ENCODE measurements at places on chromosomes 11 and 22.

DNA sequence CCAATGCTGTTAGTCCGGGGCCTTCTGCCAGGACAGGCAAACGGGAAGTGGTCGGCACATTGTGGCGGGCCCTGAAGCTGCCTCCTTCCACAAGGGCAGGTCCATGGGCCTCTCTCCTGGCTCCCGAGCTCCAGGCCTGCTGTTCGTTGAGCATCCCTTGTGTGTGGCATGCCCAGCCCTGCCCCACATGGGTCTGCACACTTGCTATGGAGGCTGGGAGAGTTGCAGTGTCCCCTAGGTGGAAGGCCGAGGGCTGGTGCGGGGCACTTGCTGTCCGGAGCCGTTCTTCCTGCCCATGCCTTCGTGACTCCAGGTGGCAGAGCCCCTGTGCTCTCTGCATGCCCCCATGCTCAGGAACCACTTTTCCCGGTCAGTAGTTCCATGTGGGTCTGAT is 26.0 kb upstream of the DGCR8 start:
- DNase-seq: no peak

DNA sequence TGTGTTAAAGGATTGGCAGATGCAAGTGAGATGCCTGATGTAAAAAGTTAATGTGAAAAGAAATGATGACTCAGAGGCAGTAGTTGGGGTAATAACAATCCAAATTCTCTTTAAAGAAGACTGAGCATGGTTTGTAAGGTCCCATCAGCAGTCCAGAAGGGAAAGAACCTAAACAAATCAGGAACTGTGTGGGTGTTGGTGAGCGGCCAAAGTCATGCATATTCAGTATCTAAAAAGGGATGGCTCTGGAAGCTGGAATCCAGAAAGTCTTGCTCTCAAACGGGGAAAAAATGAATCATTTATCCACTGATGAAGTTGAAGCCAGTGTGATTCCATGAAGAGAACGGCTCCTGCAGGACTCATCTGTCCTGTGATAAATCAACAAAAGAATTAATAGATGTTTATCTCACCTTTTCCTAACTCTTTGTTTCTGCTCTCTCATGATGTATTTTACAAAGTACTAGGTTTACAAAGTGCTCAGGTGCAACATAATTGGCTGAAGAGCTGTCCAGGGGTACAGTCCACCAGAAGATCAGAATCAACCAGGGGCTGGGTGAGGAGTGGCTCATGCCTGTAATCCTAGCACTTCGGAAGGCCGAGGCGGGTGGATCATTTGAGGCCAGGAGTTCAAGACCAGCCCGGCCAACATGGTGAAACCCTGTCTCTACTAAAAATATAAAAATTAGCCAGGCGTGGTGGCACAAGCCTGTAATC is 20.5 kb upstream of the SORL1-AS1 start:
- DNase-seq: no peak

GRCh38 chr11:122304973-122305372 is 189.0 kb upstream of the BLID start:
- DNase-seq: no peak

GRCh38 chr22:36929621-36930020 is 16.2 kb downstream of the CSF2RB start:
- DNase-seq: no peak

DNA sequence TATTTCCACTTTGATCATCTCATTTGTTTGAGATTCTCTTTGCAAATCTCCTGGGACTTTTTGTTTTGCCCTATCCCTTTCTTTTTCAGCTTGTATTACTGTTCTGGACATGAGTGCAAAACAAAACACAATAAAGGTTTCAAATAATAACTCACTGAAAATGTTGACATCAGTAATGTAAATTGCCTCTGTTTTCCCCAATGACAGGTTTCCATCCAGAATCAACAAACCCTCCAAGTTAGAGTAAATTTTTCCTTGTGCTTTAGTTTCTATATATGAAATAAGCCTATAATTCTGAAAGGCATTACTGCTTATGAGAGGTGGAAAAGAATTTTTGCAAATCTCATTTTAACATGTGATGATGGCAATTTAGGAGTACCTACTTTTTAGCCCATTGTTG is 187.0 kb upstream of the ANO3 start:
- no peak for DNase-seq

- no peak for DNase-seq
These were observed 39.4 kb upstream of the NTM start for GRCh38 chr11:131331010-131331409.

- DNase-seq: no peak
These were observed 16.5 kb downstream of the SLC22A12 start for GRCh38 chr11:64607381-64607985.

DNA sequence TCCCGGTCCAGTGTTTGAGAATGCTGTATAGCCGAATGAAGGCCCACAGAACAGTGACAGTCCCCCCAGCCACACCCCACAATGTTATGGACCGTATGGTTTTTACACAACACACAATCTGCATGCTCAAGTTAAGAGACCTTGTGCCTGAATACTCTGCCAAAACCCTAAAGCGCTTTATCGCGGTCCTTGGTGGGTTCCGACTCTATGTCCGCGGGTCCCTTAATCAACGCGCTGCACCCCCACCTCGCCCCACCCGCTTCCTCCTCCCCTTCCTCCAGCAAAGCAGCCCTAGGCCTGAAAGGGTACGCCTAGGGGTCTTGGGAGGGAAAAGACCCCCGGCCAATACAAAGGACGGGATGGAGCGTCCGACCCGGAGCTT is 442 bp downstream of the COPB1 start:
- DNase-seq: no peak

DNA sequence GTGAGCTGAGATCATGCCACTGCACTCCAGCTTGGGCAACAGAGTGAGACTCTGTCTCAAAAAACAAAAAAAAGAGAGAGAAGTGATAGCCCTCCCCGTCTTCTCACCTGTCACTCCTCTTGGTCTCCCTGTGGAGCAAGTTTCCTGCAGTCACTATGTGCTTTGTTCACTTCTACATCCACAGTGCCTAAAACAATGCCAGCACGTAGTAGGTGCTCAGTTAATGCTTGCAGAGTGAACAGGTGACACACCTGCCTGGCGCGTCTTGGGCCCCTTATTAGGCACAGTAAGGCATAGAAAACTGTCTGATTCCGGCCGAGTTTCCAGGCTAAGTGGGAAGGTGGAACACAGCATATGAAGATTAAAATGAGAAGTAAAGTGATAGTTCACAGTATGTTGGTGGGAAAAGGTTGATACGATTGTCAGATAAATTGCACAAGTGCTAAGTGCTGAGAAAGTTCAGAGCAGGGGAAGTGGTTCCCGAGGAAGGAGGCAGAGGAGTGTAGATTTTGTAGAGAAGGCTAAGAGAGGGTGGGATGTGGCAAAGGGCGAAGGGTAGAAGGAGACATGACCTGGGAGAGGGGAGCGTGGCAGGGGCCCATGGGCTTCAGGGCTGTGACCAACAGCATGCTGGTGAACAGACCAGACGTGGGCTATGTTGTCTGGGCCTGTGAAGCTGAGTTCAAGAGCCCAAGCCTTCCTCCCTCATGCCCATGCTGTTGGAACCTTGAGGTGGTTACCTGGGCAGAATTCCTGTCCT is 41.9 kb downstream of the BCR start:
- no peak for DNase-seq

GRCh38 chr11:72649215-72649976 is 24.8 kb downstream of the PDE2A start:
- DNase-seq: no peak

DNA sequence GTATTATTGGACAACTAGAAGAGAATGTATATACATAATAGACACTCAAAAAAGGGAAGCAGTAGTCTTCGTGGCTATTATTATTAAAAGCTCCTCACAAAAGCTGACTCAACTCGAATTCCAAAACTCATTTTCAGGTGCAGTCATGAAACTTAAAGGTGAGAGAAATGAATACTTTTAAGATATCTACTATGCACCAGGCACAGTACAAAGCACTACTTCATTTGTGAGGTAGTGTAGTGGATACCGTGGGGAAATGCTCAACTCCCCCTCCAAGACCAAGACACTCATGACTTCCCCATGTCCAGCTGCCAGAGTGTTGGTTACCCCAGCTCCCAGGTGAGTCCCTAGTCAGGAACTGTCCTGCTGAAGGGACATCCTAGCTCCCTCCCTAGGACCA is 2.1 kb downstream of the SYN3 start:
- no peak for DNase-seq

DNA sequence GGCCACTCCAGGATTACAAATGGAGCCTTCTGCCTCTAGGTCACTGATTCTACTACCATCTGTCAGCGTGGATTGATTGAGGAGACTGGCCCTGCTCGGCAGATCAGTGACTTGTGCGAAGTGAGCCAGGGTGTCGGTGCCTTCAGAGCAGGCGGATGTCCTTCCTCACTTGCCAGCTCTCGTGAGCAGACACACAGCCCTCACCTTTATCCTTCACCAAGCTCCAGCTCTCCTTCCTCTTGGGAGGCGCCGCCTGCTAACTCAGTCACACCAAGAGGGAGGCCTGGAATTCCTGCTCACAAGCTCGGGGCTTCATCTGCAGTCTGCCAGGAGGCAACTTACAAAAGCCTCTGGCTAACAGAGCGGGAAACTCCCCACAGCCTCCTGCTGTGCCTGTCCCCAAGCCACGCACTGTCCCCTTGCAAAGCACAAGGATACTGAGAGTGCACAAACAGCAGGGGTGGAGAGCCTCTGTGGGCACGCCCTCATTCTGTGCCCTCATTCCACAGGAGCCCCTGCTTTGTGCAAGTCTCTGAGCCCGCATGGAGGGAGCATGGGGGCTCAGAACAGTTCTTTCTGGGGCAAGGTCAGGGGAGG is 3.5 kb upstream of the TCF20 start:
- DNase-seq: no peak

- DNase-seq: no peak
These were observed 27.4 kb downstream of the DRD2 start for GRCh38 chr11:113447621-113448315.

- no peak for DNase-seq
These were observed 66.1 kb downstream of the SCN3B start for GRCh38 chr11:123588117-123588863.

GRCh38 chr11:41879214-41879613 is 419.8 kb upstream of the LRRC4C start:
- no peak for DNase-seq

GRCh38 chr11:125117429-125117828 is 6.0 kb upstream of the TMEM218 start:
- no peak for DNase-seq

GRCh38 chr11:92123540-92123939 is 101.1 kb upstream of the FAT3 start:
- no peak for DNase-seq

GRCh38 chr11:113928311-113928710 is 23.7 kb downstream of the HTR3B start:
- DNase-seq: no peak

GRCh38 chr11:85717429-85717828 is 31.4 kb upstream of the CCDC89 start:
- no peak for DNase-seq

DNA sequence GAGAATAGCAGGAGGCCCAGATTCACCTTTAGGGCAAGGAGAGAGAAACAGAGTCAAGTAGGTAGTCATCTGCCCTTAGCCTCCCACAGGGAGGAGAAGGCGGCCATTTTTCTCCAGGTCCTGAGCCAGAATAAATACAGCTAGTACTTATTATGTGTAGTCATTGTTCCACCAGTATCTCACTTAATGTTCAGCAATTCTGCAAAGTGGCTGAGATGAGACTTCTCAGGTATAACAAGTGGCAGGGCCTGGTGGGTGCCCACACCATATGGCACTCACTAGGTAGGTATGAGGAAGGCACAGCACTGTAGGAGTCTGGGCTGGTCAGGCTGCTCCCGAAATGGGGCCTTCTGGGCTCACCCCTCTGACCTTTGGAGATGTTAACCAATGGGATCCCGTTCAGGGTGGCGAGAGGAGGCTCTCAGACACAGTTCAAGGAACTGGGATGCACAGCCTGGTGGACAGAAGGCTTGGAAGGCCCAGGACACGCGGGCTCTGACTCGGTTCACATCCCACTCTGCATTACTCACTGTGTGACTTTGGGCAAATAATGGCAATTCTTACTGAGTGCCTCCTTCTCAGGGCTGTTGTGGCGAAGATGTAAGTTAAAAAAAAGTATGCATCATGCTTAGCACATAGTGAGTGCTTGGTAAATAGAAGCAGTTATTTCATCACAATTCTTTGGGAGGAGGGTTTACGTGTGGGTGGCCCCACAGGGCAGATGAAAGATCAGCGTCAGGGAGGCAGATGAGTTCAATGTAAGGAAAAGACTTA is 25.1 kb downstream of the RTN4RL2 start:
- no peak for DNase-seq

GRCh38 chr22:35335936-35336781 is 36.5 kb downstream of the TOM1 start:
- no peak for DNase-seq
